Nephron progenitor cell (in vitro differentiated cells): ENCODE measurements at places on chromosomes 6 and 20.

- DNase-seq, result peak; percentile 2
Measured at GRCh38 chr6:93581371-93581770, 162.0 kb upstream of the EPHA7 start.

DNA sequence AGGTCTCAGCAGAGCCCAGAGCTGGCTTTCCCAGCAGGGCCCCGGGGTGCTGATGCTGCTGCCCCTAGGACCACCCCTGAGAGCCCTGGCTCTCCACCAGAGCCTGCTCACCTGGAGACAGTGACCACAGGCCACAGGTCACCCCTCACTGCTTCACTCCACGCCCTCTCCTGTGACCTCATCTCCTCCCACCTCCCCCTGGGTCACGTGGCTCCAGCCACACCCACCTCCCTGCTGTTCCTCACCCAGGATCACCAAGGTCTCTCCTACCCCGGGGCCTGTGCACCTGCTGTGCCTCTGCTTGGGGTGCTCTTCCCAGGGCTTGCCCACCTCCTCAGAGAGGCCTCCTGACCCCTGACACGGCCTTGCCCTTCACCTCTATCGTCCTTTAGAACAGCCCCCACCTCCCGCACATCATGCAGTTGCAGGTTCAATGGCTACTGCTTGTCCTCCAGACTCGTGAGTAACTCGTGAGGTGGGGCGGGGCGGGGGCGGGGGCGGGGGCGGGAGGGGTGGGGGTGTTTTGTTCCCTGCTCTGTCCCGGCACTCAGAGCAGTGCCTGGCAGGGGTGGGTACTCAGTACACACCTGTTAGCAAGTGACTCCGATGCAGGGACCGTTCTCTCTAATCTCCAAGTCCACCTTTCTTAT is 468.0 kb downstream of the PREX1 start:
- DNase-seq, result no peak

DNA sequence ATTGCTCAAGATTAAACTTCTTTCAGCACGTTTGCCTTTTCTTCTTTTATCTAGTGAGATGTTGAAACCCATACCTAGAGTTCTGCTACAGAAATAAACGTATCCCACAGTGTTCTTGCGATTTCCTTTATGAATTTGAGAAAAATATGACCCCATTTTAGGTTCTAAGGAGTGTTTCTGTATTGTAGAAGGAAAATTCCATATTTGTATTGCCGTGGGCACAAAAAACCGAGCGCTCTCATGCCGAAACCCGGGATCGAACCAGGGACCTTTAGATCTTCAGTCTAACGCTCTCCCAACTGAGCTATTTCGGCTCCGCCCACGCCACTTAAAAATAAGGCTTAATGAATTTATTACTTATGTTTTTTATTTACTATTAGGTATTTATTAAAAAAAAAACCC is 23.7 kb downstream of the ZNF311 start:
- peak; percentile 80 for DNase-seq

DNA sequence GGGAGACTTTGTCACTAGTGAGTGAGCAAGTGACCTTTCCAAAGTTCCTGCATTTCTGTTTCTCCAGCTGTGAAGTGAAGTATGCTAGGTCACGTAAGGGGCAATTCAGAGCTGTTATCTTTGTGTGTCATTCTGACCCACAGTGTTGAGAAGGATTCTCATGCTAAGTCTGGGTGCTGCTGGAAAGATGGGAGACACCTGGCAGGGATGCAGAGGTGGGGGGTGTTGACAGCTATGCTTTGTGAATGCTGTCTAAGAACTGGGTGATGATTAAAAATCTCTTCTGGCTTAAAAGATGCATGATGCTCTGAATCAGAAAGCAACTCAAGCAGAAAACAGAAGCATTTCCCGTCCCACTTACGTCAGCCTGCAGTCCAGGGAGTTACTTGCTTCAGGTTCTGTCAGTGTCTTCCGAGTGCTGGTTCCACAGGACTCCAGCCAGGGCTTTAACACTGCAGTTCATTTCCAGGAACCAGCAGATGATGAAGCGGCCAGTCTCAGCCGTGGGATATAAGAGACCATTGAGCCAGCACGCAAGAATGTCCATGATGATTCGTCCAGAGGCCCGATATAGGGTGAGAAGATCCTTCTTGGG is 30.9 kb upstream of the ASXL1 start:
- DNase-seq, result no peak

GRCh38 chr20:58605292-58606065 is 45.6 kb upstream of the STX16 start:
- no peak for DNase-seq

DNA sequence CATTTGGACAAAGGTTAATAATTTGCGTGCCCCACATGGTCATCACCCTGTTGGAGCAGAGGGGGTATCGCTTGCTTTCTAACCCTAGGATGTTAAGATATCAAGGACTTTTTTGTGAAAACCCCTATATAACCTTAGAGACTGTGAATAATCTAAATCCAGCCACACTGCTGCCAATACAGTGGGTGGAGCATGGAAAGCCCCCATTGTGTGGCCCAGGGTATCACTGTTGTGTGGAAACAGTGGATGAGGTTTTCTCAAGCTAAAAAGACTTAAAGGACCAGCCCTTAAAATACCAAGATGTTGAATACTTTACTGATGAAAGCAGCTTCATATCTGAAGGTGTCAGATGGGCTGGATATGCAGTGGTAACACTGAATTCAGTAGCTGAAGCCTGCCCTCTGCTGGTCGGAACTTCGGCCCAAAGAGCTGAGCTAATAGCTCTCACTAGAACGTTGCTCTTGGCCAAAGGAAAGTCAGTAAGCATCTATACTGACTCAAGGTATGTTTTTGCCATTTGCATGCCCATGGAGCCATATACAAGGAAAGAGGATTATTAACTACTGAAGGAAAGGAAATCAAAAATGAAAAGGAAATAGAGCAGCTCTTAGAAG is 695.2 kb downstream of the PHF3 start:
- DNase-seq, result peak; percentile 83

DNA sequence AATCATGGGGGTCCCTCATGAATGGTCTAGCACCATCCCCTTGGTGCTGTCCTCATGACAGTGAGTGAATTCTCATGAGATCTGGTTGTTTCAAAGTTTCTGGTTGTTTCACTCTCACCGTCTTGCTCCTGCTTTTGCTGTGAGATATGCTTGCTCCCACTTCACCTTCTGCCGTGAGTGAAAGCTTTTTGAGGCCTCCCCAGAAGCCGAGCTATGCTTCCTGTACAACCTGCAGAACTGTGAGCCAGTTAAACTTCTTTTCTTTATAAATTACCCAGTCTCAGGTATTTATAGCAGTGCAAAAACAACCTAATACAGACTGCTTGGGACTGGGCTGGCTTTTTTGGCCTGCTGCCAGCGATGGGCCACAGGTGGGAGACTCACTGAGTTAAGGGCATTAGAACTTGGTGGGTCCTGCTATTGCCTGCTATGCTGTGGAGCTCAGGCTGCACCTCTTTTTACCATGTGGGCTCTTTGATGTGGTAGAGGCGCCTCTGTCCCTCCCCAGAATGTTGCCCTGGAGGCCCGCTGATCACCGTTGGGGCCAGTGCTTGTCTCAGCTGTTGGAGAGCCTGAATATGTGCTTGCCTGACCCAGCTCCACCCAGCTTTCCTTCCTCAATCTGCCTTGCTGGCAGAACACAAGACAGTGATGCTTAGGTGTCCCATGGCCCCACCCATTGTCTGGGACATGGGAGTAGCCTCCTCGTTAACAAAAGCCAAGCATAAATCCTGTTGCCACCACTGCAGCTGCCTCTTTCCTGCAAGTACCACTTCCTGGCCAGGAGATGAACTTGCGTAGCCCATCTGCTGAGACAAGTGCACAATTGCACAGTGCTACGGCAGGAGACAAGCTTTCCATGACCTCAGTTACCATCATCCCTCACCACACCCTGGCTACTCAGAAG is 47.1 kb downstream of the IGF2R start:
- no peak for DNase-seq

GRCh38 chr20:2144850-2145249 is 43.2 kb downstream of the STK35 start:
- no peak for DNase-seq

- peak; percentile 61 for DNase-seq
Measured at GRCh38 chr20:32510601-32511357, 74.4 kb downstream of the NOL4L start.

- no peak for DNase-seq
Measured at GRCh38 chr20:57330998-57331397, 1.4 kb downstream of the SPO11 start.

GRCh38 chr6:134171517-134171916 is 119.1 kb upstream of the SLC2A12 start:
- DNase-seq, result no peak

DNA sequence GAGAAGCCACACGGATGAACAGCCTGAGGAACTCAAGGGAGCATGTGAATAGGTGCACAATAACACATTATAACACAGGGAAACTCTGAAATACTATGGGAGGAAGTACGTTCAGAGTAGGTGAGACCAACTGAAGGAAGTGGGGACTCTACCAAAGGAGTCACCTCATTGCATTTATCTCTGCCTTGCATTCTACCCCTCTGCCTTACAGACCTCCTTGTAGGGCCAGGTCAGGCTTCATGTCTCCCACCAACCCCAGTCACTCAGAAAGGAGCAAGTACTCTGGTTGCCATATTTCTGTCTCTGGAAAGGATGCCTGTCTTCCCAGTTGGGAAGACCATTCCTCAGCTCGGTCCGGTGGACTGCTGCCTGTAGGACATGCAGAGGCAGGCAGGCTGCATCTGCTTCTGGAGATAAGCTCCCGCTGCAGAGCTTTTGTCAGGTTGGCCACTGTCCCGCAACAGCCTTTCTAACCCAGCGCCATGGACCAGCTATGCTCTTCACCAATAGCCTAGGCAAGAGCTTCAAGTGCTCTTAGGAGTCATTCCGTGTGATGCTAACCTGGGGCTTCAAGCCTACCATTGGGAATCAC is 51.6 kb upstream of the ASIP start:
- no peak for DNase-seq

DNA sequence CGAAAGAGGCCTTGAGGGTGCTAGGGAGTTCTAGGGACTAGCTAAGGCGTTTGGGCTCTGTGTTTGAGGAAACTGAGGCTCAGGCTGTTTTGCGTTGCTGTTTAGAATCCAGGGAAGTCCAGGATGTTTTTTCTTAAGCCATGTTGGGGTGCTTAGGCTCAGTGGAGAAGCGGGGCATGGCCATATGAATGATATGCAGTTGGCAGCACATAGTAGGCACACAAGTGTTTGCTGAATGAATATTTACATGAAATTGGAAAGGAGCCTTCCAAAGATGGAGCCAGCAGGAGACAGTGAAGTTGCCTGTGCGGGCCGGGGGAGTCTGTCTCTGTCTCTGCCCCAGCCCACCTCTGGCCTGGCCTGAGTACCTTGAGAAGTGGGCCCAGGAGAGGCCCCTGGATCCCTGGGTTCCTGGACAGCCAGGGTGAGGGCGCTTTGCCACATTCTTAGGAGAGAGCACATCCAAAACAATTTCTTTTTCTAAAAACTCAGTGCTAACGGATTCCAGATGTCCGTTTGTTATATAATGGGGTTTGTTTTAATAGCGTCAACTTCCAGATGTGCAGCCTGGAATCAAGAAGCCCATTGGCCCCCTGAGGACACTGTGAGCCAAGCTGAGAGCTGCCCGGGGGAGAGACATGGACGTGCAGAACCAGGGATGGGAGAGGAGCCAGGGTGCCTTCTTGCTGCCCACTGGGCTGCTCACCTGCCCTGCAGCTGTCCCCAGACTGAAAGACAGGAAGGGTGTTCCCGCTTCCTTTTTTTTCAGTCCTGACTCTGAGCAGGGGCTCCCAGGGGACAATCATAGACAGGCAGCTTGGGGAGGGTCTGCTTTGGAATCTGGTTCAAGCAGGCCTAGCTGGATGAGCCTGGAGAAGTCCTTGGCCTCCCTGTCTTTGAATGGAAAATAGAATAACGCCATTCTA is 20.1 kb upstream of the EMILIN3 start:
- no peak for DNase-seq

DNA sequence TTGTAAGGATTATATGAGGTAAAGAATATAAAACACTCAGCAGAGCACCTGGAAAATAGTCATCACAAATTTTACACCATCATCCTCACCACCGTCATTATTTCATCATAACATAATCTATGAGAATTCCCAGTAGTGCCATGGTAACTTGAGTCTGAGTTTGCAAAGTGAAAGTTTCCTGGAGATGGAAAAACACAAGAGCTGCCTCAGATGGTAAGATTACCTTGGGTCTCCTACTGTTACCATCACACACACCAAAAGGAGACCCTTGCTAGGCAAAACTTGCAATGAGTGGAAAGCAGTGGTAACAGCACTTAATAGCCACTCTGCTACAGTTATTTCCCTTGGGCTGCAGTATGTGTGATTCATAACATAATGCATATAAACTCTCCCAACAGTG is 589.8 kb downstream of the RNF144B start:
- DNase-seq, result no peak

DNA sequence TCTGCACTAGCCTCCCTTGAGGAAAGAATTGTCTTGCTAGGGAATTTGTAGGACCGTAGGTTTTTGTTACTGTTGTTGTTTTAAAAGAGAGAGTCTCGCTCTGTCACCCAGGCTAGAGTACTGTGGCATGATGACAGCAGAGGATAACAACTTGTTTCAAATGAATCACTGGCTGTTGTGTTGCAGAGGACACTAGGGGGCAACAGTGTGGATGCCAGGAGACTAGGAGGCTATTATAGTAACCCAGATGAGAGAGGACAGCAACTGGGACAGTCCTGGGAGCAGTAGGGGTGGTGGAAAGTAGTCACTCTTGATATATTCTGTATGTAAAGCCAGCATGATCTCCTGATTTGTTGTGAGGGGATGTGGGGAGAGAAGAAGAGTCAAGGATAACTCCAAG is 41.8 kb upstream of the LAMA4 start:
- DNase-seq, result peak; percentile 6

- no peak for DNase-seq
Measured at GRCh38 chr6:52000064-52000463, 87.3 kb downstream of the PKHD1 start.

GRCh38 chr20:10731190-10731965 is 57.6 kb upstream of the JAG1 start:
- no peak for DNase-seq

DNA sequence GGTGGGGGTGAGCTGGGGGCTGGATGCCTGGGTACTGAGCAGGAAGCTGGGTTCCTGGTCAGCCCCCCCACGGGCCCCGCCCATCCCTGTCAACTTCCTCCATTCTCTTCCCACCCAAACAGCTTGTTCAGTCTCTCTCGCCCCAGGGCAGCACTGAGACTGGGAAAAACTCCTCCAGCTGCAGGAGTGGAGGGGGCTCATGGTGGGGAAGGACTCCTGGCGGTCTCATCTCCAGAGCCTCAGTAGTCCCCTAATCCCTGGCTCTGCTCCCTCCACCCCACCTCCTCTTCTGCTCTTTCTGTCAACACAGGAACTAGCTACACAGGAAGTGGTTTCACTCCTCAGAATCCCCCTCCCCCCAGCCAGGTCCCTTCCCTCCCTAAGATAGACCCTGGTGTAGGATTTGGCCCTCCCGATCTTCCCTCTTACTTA is at the start of gene GPSM3:
Gene GPSM3, minus strand, starts transcription at position 36 of the 432 bp plus-strand sequence. CDS start 130 bp downstream, outside the sequence.
- DNase-seq, result no peak
